ENCODE measurements at places on chromosomes 2 and 18.

GRCh38 chr18:56067969-56068671 lies 480.1 kb upstream of the TCF4 start:
- no peak for DNase-seq

DNA sequence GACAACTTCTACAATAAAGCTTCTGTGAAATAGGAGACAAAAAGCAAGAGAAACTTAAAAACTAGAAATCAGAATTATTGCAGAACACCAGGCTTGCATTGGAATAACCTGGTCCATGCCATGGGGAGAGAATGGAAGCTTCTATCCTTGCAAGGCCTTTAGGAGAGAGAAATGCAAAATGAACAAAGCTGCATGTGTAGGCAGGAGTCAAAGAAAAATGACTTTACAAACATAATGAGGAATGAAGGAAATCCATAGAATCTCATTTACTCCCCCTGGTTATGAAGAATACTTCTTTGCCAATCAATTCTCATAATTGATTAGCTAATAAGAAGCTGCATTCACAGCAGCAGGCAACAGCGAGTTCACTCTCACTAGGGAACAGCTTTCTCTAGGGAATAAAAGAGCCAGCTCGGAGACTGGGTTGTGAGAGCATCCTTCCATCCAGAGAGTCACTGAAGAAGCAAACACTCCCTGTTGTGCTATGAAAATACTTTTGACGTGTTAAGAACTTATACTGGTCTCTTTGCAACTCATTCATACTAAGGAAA lies 235.9 kb upstream of the LRATD1 start:
- no peak for DNase-seq

- DNase-seq: no peak
Observed at GRCh38 chr2:218870984-218871344, 9.7 kb upstream of the WNT10A start.

DNA sequence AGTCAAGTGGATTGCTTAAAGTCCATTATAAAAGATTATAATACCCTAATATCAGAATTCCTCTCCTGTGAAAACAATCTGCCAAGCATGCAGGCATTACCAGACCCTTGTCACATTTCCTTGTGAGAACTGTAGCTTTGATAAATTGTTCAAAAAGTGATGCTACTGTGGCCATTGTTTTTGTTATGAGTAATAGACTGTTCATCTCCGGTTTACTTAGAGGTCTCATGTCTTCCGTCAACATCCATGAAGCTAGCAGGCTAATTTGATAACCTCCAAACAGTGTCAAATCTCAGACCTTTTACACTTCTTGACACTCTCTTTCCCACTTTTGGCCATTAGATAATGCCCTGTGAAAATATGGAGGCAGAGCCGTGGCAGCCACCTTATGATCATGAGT lies 342.7 kb downstream of the CPS1 start:
- no peak for DNase-seq

DNA sequence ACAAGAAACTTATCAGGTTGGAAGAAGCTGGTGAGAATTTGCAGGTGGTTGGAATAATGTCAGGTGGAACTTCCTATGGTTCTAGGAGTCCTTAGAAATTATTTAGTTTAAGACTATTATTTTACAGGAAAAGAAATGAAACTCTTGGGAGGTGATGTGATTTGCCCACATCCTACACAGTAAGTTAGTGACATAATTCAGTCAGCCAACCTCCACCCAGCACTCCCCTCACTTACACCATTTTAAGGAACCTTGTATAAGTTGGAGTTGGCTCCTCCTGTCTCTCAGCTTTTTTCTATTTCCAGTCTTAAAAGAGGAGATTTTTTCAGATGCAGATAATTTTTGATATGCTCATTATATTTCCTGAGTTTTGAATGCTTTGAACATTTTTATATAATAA lies 86.4 kb downstream of the SKA1 start:
- no peak for DNase-seq

- DNase-seq: no peak
Observed at GRCh38 chr2:122480501-122481243, 725.2 kb downstream of the TSN start.

GRCh38 chr18:21012308-21012707 lies 99.3 kb downstream of the ROCK1 start:
- DNase-seq: no peak

DNA sequence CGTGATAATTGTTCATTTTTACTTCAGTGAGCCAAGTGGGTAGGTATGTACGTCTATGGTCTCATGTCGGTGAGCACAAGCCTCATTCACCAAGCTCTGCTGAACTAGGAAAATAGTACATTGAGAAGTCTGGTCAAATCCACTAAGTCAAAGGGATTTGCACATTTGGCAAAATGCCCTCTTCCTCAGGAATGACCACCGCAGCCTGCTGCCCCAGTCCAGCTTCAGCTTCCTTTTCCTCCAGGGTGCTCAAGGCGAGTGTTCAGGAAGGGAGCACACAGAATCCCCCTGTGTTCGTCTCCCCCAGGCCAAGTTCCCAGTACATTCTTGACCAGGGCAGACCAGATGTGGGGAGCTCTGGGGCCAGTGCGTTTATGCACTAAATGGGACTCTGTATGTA lies 23.0 kb downstream of the TCF7L1 start:
- no peak for DNase-seq

GRCh38 chr2:42297322-42297936 lies 63.6 kb downstream of the COX7A2L start:
- DNase-seq: no peak

- DNase-seq: no peak
Observed at GRCh38 chr18:79904357-79905147, 46.9 kb downstream of the SLC66A2 start.

DNA sequence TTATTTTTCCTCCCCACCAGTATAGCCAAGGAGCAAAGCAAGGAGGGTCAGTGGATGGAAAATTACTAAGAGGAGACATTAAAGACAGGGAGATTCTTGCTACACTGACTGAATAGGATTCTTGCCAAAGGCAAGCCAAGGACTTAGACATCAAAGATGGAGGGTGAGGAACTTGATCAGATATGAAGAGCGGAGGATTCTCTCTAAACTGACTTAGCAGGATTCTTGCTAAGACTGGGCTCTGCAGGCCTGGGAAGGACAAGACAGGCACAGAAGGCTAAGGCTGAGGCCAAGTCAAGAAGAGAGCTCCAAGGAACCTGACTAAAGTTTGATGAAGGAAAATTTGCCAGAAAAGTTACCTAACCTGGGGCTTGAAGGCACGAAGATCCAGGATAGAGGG lies 143.9 kb upstream of the RMP24 start:
- DNase-seq: no peak

All from stimulated activated CD8-positive, alpha-beta memory T cell treated with anti-CD3 and anti-CD28 coated beads, Interleukin-15, amount 100 ng/mL, for 48 hours (primary cell).